ENCODE measurements at places on chromosomes 1 and 21.

DNA sequence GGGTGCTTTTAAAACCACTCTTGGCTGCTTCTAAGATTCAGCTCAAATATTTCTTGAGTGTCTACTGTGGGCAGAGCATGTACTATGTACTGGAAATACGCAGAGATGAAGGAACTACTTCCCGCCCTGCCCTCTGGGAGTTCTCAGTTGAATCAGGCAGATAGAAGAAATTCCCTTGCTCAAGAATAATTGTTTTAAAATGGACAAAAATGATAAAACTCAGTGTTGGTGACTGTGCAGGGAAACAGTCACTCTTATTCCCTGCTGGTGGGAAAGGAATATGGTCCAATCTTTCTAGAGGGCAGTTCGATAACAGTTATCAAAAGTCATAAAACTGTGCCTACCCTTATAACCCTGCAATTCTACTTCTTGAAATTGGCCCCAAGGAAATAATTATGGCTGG is 16.9 kb upstream of the GRHL3 start:
- DNase-seq = no peak

DNA sequence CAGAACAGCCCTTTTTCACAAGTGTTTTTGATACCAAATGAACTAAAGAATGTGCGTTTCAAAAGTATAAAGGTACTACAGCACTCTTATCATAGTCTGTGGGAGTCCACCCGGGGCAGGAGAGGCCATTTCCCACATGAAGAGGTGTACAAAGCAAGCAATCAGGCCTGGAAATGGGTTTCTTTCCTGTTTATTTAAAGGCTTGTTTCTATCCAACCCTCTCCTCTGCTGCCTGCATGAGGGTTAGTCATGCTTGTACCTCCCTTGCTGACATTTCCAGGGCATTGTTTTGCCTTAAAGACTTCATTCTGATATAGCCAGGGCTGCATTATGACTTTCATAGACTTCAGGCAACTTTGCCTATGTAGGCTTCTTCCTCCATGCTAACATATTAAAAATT is 11.6 kb downstream of the SELP start:
- DNase-seq = no peak

- DNase-seq = peak; percentile 22
Measured at GRCh38 chr1:3457910-3458883, 3.7 kb downstream of the ARHGEF16 start.

DNA sequence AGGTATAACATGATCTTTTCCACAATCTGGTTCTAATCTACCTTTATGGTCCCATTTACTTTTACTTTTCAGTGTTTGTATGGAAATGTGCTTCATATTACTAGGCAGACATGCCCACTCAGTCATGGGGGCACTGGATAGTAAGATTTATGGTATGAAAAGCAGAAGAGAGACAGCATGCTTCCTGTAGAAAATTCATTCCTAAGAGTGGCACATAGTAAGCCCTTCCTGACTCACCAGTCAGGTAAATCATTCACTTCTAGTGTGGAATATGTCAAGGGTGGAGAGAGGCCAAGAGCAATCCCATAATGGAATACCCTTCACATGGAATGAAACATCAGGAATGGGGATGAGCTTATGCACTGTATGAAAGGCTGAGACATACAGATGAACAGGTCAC is 49.5 kb upstream of the BCL10 start:
- DNase-seq = no peak

DNA sequence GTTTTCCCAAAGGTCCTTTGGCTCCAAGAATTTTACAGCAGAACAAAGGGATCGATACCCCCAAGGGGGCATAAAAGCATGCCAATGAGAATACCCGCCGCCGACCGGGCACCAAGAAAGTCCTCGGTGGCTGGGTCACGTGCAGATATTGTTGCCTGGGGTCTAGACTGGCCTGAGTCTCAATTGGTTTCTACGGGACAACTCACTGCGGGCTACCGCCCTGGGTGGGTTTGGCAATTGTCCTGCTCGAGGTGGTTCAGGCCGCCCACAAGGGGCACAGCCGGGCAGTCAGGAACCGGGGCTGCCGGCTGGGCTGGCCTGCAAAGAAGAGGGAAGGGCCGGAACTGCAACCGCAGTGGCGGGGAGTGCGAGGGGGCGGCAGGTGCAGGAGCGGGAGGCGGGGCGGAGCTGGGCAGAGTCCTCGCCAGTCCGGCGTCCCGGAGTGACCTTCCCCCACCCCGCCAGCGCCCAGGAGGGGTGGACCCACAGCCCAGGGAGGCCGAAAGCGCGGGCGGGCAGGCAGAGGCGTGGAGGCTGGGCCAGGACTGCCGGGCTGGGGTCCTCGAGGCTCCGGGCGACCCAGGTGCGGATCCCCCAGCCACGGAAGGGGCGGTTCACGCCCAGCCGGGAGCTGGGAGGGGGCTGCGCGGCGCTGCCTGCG is 926 bp upstream of the ATP1B1 start:
- DNase-seq = peak; percentile 50

- DNase-seq = no peak
Measured at GRCh38 chr21:21096956-21097355, 98.7 kb downstream of the NCAM2 start.

- no peak for DNase-seq
Measured at GRCh38 chr1:226629210-226629895, 80.8 kb downstream of the STUM start.

DNA sequence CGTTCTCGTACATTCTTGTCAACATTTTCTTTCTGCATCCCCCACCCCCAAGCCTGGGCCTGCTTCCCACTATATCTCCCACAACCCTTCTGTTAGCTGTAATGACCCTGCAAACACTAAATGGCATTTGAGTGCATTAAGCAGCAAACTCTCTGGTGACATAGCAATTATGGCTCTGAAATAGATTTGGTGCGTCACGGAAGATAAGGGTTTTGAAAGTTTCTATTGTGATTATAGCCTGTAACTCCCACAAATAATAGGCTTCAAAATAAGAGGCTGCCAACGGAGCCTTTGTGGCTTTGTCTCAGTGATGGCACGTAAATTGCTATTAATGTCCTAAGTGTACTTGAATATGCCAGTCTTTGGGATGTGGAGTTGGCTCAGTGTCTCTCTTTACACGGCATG is 277.6 kb downstream of the PBX1 start:
- DNase-seq = no peak

DNA sequence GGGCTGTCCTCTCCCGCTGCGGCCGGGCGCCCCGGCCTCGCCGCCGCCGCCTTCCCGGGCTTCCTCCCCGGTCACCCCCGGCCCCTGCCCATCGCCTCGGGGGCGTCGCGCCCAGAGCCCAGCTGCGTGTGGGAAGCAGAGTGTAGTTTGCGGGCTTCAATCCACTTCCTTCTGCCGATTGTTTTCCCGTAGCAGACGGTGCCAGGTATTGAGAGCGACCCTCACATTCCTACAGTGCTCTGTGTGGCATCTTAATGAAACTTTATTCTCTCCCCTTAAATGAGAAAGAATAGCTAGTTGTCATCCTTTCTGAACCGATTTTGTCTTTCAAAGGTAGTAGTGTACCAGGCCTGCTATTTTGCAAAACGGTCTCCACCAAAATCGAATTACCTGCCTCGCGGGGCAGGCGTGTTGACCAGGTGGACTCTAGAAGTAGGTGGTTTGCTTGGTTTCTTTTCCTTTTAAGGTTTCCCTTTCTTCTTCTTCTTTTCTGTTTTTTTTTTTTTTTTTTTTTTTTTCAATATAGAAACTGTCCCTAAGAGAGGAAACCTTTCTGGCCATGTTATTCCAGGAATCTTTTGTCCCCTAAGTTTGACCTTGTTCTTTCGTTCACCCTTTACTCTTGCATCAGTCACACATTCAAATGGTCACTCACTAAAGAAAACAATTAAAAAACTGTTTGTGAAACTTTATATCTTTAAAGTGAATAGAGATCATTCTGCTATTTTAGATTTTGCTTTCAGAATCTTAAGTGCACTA is 881 bp downstream of the USP25 start:
- peak; percentile 21 for DNase-seq

DNA sequence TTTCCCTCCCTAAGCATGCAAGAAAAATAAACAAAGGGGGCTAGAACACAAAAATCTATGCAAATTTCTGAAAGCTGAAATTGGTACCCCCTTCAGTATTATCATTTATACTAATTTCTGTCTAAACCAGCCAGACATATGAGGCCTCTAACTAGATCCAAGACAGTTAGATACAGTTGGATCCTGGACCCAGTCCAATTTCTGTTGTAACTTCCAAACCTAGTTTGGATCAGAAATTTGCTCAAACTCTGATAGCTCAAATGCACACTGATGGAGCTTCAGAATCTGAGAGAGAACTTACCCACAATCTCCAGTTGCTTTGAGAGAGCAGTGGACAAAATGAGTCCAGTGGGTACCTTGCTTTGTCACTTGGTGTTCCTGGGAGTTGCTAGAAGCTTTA is 11.9 kb downstream of the CEP350 start:
- DNase-seq = no peak

DNA sequence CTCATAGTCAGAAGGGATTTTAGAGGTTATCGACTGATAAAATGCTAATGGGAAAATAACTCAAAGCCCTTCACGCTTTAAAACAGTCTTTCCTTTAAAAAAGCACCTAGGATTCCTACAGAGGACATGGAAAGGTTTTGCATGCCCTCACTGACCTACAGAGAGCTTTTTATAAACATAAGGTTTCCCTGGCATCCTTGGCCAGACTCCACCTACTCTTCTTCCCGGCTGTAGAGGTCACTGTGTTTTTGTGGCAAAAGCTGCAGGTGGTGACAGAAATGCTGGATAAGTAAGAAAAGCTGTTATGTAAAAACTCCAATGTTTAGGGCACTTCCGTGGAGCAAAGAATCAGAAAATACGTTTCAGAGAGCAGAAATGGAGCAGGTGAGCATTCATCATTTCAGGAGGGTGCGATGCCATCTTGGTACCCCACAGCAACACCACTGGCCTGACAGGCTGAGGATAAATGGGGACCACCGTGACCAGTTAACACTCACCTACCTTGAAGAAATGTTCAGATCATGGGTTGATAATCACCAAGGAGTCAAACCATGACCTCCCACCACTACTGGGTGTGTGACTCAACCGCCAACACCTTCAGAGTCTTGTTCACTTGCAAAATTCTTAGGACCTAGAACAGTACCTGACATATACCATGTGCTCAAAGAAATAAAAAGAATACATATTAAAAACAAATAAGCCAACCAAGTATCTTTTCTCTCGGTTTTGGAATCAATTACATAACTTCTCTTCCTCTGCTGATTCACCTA is 46.6 kb downstream of the SSBP3 start:
- DNase-seq = no peak

DNA sequence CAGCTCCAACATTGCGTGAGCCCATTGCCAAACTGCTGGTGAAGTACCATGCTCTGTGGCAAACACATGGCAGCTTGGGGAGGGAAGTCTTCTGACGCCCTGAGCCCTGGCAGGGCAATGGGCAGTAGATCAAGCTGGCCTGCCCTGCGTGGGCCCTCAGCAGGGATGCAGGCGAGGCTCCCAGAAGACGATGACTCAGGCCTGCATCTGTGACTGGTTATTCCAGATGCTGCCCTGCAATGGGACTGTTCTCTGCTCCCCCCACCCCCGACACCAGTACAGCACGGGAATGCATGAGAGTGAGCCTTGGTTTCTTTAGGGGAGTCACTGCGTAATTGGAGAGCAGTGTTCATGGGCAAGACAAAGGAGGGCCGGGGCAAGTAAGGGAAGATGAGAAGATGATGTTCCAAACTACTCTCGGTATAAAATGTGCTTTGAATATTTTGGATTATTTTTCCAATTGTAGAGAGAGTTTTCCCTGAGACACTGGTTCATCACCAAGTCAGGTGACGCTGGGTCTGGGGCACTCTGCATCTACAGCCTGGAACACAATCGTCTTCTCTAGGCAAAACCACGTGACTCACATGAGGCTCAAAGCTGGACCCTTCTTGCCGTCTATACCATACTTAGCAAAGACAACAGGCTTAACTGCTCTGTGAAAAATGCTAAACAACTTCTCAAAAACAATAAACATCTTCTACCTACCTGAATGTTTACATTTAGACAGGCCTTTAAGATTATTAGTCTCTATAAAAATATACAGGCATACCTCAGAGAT is 9.0 kb upstream of the C1orf198 start:
- DNase-seq = peak; percentile 67

- DNase-seq = peak; percentile 82
Measured at GRCh38 chr1:109895720-109896504, 14.7 kb upstream of the CSF1 start.

DNA sequence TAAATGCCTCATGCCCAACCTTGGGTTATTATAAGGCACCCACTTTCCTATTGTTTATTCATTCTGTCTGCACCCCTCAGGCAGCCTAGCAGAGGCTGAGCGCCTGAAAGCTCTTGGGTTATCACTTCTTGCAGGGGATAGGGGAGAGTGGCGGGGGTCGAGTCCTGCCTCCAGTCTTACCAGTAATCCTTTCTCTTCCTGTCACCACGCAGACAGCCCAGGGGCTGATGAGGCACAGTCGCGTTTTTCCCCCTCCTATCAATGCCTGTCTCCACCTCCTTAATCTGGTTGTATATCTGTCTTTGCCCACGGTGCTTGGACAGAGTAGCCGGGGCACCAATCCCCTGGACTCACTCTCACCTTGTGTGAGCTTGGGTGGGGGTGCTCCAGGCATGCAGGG is 733.1 kb downstream of the MATN1 start:
- no peak for DNase-seq

DNA sequence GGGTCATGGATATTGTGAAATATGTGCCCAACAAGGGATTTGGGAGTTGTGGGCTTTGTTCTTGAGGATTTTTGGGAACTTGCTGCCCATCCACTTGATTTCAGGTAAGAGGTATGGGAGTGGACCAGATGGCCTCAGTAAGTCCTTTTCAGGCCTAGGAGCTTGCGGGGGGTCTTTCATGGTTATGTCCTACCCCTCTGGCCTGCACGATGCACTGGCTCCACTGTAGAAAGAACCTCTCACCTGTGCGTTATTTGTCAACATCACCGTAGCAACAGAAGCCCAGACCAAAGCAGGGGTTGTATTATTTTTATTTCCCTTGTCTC is 8.6 kb downstream of the RIIAD1 start:
- DNase-seq = no peak

DNA sequence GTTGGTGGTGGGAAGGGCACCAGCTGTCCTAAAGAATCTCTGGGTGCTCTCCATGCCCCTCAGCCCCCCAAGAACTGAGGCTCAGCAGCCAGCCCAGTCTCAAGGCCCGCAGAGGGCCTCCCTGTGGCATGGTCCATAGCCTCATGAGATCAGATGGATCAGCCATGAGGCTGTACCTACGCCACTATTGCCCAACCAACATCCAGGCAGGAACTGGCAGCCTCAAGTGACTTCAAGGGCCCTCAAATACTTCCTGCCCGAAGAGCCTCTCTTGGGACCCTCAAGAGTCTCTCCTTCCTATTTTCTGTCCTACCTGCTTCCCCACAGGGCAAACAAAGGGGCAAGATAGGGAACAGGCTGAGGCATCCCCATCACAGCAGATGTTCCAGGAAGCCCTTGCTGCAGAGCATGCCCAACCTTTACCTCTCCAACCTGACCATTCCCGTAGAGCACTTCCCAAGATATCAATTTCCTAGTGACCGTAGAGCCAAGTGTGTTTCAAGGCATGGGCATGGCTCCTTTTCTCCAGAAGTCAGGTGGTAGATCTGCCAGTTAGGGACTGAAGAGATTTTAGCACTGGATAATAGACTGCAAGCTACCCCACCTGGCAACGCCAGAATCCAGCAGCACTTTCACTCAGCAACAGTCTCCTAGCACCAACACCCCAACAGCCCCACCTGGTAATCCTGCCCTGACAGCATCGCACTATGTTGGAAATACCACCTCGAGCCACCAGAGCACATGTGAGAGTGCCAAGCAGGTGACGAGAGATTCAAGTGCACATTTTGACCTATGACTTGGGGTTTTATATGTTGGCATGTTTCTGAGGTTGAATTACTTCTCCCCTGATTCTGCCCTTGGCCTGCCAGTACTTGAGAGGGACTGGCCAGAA is 13.7 kb upstream of the MFSD2A start:
- no peak for DNase-seq
